Activated gamma-delta T cell treated with anti-CD3 and anti-CD28 coated beads, Interleukin-2, amount 50 U/mL, for 16 hours (primary cell): ENCODE measurements at places on chromosomes 2 and 18.
A peak's percentile ranks its signal among the peaks of the same experiment; 100 is the strongest.

- DNase-seq: no peak
Observed at GRCh38 chr2:949384-950079, 1.1 kb upstream of the SNTG2 start.

- DNase-seq: no peak
Observed at GRCh38 chr2:239288951-239289511, 111.8 kb downstream of the HDAC4 start.

DNA sequence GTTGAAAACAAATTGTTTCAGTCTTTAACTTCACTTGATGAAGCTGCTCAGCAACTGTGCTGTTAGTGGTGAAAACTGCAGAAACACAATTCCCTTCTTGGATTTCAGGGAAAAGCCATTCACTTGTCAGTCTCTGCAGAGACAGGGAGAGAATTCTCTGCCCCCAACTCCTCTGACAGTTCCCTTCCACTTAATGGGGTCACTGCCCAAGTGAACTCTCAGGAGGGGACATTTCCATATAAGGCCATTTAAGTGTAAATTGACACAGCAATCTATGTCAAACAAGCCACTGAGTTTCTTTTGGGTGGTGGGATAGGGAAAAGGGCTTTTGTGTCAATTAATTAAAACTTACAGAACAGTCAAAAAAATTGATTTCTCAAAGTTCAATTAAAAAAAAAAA, 51.4 kb upstream of the DNER start:
- DNase-seq: no peak

GRCh38 chr2:13596233-13596632, 879.5 kb downstream of the TRIB2 start:
- DNase-seq: no peak

DNA sequence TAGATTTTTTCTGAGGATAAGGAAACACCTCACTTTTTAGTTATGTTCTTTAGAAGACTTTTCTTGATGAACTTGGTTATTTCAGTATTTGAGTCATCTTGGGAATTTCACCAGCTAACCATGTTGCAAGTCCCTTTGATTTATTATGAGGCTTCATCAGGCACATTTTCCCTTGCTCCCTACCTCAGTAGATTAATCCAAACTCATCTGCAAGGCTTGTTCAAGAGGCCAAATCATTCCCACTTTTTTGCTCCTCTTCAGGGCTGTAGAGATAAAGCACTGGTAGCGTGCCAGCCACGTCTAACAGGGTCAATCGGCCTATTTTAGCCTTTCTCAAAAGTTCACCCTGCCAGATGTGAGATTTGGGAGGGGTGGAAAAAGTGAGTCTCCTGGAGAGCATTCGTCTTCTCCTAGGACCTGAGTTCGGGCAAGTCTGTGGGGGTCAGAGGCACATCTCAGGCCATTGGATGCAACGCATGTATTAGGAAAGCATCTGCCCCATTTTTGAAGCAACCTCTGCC, 120.3 kb downstream of the RDH14 start:
- no peak for DNase-seq

- DNase-seq: no peak
Observed at GRCh38 chr2:60337142-60337497, 216.3 kb downstream of the BCL11A start.

- no peak for DNase-seq
Observed at GRCh38 chr2:205370726-205371125, 311.6 kb upstream of the NRP2 start.

GRCh38 chr18:7937268-7937667, 370.2 kb downstream of the PTPRM start:
- DNase-seq: no peak

DNA sequence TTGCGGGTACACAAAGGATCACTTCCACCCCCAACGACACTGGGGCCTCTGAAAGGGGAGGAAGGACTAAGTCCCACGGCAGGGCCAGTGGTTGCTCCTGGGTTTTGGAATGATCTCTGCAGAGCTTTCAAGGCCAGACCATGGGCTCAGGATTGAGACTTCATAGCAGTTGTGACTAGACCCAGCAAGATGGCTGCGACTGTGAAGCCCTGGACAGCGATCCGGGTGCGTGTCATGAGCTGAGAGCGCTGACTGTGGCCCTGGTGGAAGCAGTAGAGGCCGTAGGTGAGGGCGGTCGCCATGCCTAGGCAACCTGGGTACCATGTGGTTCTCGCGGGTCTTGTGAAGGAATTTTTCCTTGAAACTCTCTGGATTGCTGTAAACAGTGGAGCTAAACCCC, 27.3 kb downstream of the NCL start:
- no peak for DNase-seq

- no peak for DNase-seq
Observed at GRCh38 chr2:88737385-88737784, 45.9 kb downstream of the RPIA start.

DNA sequence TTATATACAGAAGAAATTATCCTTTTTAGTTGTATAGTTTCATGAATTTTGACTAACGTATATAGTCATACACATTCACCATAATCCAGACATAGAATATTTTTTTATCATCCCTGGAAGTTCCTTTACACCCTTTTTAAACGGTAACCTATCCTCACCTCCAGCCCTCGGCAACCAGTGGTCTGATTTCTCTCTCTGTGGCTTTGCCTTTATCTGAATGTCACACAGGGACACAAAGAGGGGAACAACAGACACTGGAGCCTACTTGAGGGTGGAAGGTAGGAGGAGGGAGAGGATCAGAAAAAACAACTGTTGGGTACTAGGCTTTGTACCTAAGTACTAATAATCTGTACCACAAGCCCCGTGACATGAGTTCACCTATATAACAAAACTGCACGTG, 191.9 kb downstream of the MC4R start:
- no peak for DNase-seq

GRCh38 chr2:144572977-144573376, 53.1 kb upstream of the ZEB2 start:
- no peak for DNase-seq

- no peak for DNase-seq
Observed at GRCh38 chr2:228474466-228474865, 293.0 kb upstream of the SPHKAP start.

DNA sequence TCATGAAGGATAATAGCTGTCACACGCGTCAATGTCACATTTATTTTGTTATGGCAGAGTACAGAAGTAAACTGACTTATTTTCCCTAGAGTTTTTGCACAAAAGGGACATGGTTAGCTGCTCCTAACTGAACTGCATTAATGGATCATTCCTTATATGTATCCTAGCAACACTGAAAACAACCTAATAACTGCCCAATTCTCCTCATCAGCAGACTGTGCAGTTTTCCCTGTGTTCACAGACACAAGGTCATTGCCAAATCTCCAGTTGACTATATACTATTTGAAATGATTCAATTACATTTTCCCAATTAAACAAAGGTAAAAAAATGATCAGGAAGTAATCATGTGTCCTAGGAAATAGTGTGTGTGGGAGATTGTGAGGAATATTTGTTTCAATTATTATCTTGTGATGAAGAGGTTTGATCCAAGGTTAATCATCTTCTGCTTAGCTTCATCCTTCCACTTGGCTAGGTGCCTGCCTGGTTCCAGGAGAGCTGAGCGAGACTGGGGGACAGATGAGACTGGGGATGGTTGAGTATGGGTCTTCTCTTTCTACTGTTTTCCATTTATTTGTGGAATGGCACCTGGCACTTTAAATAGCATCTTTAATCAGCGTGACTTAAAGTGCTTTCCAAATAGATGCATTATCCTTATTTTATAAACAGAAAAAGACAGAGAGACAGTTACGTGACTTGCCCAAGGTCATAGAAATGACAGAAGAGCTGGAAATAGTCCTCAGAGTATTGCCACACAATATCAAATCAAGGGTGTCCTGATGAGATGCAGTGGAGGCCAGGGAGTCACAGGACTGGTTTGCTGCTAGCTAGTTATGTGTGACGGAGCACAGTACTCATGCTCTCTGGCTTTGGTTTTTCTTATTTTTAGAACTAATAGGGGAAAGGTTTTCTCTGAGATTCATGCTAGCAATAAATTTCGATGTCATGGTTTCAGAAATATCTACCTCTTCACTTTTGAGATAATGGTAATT, 335.6 kb downstream of the PIK3C3 start:
- no peak for DNase-seq

DNA sequence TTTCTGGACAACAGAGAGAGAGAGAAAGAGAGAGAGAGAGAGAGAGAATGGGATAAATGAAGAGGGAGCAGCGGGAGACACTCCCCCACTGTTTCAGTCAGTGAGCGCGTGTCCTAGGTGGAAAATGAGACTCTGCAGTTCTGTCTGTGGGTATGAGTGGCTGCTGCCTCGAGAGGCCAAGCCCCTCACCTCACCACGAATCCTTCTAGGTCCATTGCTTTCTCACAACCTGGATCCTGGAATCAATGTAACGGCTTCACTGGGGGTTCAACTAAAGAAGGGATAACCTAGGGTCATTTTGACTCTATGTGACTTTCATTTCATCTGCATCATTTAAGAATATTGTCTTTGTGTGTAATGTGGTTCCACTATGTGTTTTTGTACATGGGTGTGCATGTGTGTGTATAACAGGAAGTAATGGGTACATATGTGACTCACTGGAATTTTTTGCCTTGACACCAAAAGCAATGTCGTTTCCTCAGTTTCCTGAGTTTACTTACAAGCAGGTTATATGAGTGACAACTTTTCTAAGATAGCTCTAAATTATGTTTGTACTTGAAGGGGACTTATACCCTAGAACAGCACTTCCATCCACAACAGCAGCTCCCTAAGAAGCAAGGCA, 221.4 kb upstream of the TRIB2 start:
- DNase-seq: no peak

DNA sequence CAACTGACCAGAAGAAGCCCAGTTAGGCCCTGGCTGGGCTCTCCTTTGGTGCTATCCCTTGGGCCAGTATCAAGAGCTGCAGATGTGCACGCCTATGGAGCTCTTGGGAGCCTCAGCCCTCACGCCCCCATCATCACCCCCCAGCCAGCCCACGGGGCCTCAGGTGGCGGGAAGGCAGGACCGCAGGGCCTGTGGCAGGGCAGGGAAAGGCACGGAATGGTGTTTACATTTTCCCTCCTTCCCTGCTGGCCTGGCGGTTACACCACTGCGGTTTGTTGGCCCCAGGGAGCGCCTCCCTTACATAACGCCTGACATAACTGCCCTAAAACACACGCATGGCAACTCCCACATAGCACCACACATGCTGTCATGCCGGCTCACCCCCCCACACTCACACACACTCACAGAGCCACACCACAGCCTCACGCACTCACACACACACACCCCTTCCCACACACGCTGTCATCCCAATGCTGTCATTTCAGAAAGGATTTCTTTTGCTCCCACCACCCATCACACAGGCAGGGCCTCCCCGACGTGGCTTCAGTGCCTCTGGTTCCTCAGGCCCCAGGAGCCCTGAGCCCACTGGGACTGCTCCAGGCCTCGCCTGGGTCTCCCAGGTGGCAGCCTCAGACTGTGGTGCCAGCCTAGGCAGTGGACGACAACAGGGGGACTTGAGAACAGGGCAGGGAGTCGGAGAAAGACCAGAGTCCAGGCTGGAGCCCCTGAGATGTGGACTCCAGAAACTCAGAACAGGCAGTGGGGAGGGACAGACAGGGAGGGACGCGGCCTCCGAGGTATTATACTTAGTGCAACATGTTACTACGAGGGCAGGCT, 15.7 kb downstream of the ZFP36L2 start:
- no peak for DNase-seq

- no peak for DNase-seq
Observed at GRCh38 chr2:207164006-207164831, 1.5 kb downstream of the KLF7 start.

DNA sequence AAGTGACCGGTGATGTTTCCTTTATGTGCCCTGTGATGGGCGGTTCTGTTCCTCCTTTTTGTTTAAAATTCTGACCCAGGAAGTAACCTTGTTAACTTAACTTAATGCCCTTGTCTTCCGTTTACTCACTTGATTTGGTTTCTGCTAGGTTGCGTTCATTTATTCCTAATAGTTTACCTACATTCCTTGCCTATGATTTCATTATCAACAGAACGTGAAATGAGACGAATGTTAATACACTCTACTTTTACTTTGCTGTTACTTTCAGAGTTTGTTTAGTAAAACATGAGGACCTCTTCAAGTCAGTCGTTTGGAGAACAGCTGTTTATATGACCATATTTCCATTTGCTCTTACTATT, 638 bp downstream of the CEP192 start:
- no peak for DNase-seq

- DNase-seq: no peak
Observed at GRCh38 chr18:45467945-45468344, 147.3 kb upstream of the SLC14A2 start.

DNA sequence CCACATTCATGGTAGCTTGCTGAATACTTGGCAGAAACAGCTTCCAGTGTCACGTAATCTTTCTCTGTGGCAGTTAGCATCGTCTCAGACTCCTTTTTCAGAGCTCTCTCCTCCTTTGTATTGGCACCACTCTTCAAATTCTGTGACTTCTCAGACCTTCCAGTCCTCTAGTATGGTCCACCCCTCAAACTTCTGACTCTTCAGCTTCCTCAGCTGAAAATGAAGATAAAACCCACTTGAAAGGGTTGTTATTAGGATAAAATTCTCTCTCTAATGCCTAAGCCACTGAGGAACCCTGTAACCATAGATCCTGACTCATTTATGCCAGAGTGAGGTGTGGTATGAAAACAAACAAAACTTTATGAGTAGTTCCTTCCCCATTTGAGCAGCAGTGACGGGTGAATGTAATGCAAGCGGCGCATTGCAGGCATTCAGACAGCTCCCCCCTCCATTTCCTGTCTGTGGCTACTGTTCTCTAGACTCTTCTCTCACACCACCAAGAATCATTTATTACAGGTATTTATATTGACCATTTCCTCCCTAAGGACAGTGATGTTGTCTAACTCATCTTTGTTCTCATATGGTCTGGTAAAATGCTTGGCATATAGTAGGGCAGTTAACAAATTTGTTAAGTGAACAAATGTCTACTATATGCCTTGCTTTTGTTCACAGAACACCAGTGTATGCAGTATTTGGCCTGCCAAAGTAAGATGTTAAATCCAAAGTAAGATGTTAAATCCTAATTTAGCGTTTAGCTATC, 35.3 kb downstream of the GALNT1 start:
- peak; percentile 52 for DNase-seq

DNA sequence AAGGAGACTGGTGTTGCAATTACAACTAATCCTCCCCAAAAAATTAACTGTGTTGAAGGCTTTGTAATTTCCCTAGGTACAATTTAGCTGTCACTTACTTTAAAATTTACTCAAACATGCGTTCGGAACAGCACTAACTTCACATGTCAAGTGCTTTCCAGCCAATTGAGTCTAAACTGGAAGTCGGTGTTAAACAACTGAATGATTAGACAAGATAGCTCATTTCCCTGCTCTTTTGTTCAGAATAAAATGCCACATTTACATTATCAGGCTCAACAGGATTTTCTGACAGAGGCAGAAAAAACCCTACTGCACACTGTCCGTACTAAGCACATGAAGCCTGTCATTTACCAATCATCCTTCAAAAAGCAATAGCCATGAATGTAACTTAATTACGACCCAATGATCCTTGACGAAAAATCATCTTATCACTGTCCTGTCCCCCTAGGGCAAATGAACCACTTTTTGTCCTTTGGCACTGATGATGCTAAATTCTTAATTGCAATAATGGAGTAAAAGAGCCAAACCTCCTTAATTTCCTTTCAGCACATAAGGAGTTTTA, 56.0 kb downstream of the LRPPRC start:
- no peak for DNase-seq
